Stimulated activated CD4-positive, alpha-beta T cell treated with anti-CD3 and anti-CD28 coated beads, Interleukin-12 subunit alpha, Interleukin-12 subunit beta, amount 100 ng/mL, for 48 hours (primary cell): ENCODE measurements at places on chromosomes 11 and 22.

- DNase-seq = no peak
Observed at GRCh38 chr22:29641042-29641699, 37.7 kb downstream of the NF2 start.

GRCh38 chr11:120097721-120098385 is 40.1 kb downstream of the TRIM29 start:
- no peak for DNase-seq

DNA sequence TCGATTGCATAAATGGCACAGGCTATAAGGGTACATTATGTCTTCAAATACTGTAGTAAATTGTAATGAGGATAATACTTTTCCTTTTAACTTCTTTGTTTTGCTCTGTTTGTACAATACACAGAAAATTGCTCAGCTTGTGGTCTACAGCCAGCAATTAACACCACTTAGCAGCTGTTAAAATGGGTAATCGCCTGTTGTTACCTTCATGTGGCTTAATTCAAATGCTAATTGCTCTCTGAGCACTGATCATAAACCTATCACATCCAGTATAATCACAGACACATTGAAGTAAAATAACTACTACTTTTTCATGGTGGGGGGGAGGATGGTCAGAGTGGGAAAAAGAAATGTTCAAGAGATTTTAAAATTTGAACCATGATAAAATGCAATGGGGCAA is 1164.1 kb upstream of the CNTN5 start:
- no peak for DNase-seq

- peak; percentile 15 for DNase-seq
Observed at GRCh38 chr11:131691181-131692041, 321.0 kb downstream of the NTM start.

DNA sequence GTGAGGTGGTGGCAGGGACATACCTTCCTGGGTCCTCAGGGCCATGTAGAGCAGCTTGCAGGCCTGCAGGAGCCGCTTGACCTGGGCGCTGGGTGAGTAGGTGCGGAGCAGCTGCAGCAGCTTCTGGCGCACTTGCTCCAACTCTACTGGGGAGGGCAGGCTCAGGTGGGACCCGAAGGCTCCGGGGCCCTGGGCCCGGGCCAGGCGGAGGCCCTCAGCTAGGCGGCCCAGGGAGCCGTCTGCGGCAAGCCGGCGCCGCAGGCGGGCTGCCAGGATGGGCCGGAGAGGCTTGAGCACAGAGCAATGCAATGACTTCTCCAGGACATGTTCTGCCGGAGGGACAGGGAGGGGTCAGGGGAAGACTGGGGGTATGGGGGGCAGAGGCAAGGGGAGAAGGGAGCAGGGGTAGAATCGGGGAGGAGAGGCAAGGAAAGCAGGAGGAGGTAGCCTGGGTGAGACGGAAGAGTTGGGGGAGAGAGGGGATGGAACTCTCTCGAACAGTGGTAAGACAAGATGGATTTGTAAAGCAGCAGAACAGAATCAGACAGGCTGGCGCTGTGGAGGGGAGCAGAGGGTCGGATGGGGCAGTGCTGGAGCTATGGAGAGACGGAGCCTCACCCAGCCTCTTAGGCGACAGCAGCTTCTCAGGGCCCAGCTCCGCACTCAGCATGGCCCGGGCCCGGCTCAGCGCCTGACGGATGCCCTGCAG is 2.2 kb downstream of the RIN1 start:
- no peak for DNase-seq

GRCh38 chr22:22787786-22788459 is 99.7 kb upstream of the IGLL5 start:
- DNase-seq = peak; percentile 57

GRCh38 chr11:57781529-57781943 is 19.9 kb downstream of the CTNND1 start:
- DNase-seq = no peak

- DNase-seq = no peak
Observed at GRCh38 chr11:120239713-120240640, at the start of gene POU2F3. Gene POU2F3 (plus strand): TSS chr11:120240140. CDS start chr11:120240344, 204 bp downstream.

DNA sequence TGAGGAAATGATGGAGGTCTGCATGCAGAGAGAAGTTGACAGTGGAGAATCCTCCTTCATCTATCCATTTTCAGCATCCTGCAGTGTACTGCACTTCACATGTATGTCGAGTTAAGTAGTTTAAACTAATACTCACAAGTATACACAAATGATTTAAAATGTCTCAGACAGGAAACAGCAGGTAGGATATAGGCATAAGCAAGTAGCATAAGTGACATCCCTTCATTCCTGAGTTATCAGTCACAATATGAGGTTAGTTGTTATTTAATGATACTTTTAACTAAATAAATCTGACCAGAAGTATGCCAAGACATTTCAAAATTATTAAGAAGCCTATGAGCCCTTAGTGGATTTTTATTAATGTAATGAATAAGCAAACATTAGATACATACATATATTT is 37.4 kb downstream of the MTMR2 start:
- DNase-seq = no peak

GRCh38 chr22:22813126-22814075 is 74.2 kb upstream of the IGLL5 start:
- no peak for DNase-seq

DNA sequence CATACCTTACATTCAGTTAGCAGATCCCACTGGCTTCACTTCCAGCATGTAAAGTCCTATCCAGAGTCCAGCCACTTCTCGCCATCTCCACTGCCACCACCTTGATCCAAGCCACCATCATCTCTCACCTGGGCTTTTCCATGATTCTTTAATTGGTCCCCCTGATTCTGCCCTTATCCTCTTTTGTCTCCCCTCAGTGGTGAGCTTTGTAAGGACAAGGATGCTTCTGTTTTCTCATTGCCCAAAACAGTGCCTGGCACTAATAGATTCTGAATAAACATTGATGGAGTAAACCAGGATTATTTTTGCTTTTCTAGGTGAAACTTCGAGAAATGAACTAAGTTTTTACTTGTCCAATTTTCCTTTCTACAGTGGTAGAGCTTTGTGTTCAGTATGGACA is 4.4 kb downstream of the POLA2 start:
- DNase-seq = no peak

DNA sequence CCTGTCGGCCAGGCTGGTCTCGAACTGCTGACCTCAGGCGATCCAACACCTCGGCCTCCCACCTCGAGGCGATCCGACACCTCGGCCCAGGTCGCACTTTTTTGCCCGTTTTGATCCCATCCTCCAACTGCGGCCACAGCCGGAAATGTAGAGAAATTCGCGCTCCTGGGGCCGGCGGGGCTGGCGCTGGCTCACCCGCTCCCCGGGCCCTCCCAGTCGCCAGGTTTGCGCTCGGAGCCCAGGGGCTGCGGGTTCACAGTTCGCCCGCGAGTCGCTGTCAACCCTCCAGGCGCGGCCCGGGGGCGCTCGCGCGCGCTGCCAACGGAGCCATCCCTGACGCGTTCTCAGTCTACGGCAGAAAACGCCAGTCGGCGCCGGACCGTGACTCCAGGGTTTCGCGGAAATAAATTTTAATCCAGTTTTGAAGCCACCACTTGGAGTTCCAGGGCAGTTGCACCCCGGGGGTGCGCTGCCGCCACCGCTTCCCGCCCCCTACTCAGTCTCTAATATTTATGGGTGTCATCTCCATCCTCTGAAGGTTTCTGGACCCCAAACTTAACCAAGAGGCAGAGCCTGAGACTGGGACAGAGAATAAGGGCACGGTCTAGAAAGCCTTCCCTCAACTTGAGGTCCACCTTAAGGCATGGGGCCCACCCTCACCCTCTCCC is 1.5 kb upstream of the KLHDC7B start:
- peak; percentile 82 for DNase-seq

DNA sequence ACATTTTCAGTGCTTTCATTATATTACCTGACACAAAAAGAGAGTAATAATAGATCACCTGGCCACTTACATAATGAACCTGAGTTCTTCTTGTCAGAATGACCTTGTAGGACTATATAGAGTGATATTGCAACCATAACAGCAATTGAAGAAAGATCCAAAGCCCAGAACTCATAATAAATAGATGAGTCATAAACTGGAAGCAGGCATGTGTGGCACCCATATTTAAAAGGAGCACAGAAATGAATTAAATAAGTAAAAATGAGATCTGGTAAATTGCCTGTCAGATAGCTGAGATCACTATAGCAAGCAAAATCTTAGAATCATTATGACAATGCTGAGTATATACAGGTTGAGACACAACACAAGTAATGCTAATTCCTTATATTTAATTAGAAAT is 331.8 kb downstream of the AASDHPPT start:
- DNase-seq = no peak

DNA sequence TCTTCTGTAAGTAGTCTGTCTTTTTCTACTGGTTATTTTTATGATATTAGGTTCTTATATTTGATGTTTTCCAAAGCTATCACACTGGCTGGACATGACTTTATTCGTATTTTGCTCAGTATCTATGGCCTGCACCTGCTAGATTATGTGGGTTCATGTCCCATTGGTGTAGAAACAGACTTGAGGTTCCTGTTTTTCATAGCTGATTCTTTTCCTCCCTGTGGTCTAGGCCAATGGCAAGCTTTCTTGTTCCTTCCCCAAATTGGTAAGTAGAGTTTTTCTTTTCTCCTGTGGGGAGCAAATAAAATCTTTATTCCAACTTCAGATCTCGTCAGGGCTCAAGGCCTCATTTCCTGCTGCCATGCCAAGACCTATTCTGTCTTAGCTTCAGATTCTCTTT is 30.2 kb upstream of the SWAP70 start:
- no peak for DNase-seq

DNA sequence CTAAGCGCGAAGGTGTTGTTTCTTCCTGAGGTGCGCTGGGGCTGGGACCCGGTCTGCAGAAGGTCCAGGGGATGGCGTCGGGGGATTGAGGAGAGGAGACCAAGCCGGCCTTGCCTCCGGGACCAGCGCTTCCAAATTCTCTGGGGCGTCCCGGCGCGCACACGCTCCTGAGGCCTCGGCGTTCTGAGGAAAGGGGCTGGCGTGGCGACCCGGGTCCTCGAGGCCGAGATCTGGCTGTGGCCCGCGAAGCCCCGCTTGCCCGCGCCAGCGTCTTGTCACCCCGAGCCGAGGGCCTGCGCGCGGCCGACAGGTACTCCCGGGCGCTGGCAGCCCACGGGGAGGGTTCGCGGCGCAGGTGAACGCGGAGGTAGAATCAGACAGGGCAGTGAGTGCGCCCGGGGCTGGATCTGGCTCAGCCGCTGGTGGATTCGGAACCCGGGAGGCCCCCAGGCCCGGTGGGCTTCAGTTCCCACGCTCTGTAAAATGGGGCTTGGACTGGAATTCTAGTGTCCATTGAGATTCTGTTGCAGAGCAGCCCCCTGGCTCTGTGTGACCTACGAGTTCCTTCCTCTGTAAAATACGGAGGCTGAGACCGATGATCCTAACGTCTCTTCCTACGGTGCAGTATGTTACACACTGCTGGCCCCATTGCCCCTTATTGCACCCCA is 14.7 kb downstream of the SSH3 start:
- DNase-seq = no peak

GRCh38 chr11:75722669-75723042 is 5.0 kb downstream of the MOGAT2 start:
- no peak for DNase-seq

- no peak for DNase-seq
Observed at GRCh38 chr11:12032968-12033367, 24.5 kb upstream of the DKK3 start.

DNA sequence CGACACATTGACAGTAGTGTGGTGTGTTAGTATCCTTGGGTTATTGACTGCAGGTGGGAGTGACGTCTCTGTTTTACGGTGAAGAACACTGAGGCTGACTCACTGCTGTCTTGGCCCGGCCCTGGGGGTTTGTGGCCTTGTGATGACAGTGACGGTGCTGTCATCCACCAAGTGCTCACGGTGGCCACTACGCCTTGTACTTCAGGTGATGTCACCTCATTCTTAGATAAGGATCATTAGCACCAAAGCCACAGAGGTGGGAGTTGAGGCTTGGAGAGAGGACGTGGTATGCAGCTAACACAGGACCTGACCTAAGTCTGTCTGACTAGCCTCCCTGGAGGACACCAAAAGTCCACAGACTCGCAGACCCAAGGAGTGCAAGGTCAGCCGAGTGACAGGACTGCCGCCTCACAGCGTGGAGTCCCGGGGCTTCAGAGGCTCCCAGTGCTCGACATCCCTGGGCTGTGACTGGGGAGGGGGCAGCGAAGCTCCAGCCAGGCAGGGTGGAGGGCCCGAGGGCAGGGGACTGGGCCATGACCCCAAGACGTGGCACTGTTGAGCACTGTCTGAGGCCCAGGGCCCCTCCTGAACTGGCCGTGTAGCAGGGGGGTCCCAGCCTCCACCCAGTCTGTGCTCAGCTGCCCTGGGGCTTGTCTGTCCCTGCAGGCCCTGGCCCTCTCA is 56.5 kb downstream of the NAT10 start:
- peak; percentile 23 for DNase-seq

- no peak for DNase-seq
Observed at GRCh38 chr11:113992459-113993110, 17.7 kb downstream of the HTR3A start.

- DNase-seq = no peak
Observed at GRCh38 chr11:88618327-88619070, 281.0 kb upstream of the CTSC start.

DNA sequence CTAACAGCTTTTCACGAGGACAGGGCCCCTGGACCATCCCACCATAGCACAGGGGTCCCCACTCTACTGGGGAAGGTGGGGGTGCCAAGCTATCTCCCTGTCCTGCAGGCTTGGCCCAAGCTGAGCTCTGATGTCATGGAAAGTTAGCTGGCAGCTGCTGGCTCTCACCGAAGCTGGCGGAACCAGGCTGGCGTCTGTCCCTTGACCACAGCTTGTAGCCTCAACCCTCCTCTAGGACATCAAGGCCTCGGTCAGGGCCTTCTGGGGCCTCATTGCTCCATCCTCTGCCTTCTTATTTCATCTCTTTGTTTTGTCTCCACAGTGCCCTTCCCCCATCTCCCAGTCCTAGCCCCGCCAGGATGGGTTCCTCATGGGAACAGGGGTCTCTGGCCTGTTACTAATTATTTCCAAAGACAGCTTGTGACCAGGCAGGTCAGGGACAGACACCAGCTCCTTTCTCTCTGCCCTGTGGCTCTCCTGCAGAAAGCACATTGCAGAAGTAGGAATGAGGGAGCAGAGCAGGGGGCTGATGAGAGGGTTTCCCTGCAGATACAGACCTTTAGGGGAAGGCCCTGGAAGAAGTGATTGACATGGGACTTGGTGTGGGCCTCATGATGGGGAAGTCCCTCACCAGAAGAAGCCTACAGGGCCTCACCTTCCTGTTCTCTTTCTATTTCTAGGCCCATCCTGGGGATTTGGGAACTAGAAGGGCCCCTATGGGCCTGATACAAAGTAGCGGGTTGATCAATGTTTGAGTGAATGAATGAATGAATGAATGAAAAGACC is 97.5 kb upstream of the ALX4 start:
- DNase-seq = no peak

- no peak for DNase-seq
Observed at GRCh38 chr11:408154-409007, 6.4 kb downstream of the SIGIRR start.

GRCh38 chr11:111298413-111299100 is at the start of gene POU2AF3:
Gene POU2AF3 (plus strand): TSS chr11:111298546. CDS start chr11:111298582, 36 bp downstream.
- DNase-seq = no peak

- DNase-seq = no peak
Observed at GRCh38 chr11:35141571-35141971, 2.6 kb downstream of the CD44 start.

- no peak for DNase-seq
Observed at GRCh38 chr11:87942786-87943185, 232.5 kb downstream of the RAB38 start.

GRCh38 chr11:13009921-13010748 is 1.0 kb downstream of the RASSF10 start:
- DNase-seq = no peak
